ENCODE measurements at places on chromosomes 3 and 15.

- no peak for DNase-seq
These were observed 43.2 kb downstream of the ARHGEF26 start for GRCh38 chr3:154164387-154164786.

GRCh38 chr15:75842722-75843677 lies at the start of gene UBE2Q2:
Gene UBE2Q2 (plus strand): TSS chr15:75843447. CDS start chr15:75843667, 220 bp downstream.
- DNase-seq = peak; percentile 78

DNA sequence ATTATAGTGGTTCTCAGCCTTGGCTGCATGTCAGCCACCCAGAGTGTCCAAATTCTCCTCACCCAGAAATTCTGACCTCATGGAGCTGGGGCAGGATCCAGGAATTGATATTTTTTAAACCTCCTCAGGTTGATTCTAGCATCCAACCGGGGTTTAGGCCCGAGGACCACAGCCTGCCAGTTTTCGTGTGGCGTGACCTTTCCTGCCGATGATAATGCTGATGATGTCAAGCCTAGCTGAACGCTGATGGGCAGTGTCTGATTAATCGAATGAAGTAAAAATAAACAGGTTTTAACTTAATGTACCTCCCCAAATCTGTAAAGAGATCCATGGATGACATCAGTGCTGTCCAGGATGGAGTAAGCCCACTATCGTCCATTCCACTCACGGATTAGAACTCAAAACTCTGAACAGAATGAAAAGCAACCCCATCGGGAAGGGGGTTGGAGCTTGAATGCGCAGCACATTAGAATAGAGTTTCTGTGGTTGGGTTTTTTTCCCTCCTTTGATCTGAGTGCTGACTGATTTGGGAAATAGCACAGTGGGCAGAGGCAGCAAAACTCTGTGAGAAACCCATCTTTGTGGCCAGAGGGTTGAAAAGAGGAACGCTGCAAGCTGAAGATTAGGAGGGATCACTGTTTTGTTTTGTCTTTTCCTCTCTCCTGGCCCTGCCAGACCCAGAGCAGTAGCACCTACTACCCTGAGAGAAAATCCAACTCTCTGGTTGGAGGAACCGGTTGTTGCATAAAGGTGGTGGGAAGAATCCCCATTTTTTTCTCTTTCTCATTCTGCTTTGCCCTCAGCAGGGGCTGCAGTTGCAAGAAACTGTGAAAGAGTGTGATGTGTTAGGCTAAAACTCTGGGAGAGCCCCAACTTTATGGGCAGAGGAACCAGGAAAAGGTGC lies 153.9 kb downstream of the APBA2 start:
- no peak for DNase-seq

DNA sequence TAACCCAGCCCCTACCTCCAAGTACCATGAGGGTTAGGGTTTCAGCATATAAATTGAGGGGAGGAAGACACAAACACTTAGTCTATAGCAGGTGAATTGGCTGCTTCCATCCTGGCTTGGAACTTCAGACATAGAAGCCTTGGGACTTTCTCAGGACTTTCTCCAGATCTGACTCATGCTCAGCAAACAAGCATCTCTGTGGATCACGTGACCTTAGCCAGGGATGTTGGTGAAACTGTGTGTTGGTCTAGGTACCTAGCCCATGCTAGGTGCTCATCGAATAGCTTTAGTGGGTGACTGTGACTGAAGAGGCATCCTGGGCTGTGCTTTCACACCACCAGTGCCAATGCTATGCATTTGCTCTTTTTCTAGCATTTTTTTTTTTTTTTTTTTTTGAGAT lies 58.9 kb downstream of the CD47 start:
- no peak for DNase-seq

- no peak for DNase-seq
These were observed 33.0 kb upstream of the GNB5 start for GRCh38 chr15:52224211-52224610.

GRCh38 chr3:113556316-113556945 lies 24.1 kb downstream of the SIDT1 start:
- no peak for DNase-seq

- DNase-seq = no peak
These were observed 102.3 kb upstream of the GBE1 start for GRCh38 chr3:81863756-81864155.

DNA sequence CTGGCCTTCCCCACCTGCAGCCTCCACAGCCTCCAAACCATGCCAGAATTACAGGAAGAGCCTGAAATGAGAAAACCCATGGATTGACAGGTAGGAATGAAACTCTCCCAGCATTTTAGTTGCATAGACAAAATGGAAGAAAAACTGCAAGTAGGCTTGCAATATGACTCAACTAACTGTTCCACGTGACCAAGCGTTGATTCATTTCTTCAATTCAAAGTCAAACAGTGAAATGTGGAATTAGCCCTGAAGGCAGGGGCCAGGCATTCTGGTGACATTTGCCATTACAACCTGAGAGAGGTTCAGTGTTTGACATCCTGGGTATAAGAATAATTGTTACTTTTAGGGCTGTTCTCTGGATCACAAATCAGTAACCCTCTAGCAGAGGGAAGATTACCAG lies 676.5 kb upstream of the CFAP20DC start:
- DNase-seq = no peak

DNA sequence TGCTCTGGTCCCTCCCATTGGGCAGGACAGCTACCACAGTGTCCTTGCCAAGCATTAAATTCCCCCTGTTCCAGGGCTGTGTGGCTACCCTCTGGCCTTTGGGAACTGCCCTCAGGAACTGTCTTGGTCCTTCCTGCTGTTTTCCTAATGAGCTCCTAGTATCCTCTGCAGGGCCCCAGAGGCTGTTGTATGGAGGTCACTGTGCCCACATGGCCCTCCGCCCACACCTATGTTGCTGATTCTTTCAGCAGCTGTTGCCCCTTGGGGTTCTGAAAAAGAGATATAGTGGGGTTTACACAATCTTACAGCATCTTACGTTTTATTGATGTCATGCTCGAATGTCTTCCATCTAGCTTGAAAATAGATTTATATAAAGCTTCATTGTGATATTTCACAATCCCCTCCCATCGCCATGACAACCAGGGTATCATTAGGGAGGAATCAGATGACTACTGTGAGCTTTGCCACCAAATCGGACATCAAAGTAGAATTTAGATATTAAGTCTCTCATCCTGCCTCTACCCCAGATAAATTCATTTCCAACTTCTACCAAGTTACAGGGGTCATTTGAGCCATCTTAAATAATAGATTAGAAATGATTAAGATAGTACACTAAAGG lies 97.1 kb upstream of the NR2E3 start:
- no peak for DNase-seq

DNA sequence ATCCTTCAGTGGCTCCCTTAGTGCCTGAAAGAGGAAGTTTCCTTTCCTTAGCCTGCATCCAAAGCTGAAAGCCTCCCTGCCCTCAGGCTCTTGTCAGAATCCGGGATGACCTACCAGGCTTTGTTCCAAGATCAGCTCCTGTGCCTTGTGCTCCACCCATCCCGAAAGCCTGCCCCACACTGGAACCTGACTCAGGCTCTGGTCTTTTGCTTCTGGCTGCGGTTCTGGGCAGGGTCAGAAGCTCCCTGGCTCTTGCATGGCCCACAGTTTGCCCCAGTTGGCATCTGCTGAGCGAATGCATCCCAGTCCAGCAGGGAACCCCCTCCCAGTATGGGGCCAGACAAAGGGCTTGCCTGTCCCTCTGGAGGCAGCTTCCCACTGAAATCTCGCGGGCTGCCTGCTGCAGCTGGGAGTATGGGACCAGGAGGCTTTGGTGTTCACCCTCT lies 25.9 kb upstream of the KIF23 start:
- DNase-seq = no peak

- DNase-seq = no peak
These were observed 40.8 kb downstream of the CA12 start for GRCh38 chr15:63340878-63341277.

GRCh38 chr3:134312873-134313846 lies 61.1 kb downstream of the AMOTL2 start:
- peak; percentile 80 for DNase-seq

DNA sequence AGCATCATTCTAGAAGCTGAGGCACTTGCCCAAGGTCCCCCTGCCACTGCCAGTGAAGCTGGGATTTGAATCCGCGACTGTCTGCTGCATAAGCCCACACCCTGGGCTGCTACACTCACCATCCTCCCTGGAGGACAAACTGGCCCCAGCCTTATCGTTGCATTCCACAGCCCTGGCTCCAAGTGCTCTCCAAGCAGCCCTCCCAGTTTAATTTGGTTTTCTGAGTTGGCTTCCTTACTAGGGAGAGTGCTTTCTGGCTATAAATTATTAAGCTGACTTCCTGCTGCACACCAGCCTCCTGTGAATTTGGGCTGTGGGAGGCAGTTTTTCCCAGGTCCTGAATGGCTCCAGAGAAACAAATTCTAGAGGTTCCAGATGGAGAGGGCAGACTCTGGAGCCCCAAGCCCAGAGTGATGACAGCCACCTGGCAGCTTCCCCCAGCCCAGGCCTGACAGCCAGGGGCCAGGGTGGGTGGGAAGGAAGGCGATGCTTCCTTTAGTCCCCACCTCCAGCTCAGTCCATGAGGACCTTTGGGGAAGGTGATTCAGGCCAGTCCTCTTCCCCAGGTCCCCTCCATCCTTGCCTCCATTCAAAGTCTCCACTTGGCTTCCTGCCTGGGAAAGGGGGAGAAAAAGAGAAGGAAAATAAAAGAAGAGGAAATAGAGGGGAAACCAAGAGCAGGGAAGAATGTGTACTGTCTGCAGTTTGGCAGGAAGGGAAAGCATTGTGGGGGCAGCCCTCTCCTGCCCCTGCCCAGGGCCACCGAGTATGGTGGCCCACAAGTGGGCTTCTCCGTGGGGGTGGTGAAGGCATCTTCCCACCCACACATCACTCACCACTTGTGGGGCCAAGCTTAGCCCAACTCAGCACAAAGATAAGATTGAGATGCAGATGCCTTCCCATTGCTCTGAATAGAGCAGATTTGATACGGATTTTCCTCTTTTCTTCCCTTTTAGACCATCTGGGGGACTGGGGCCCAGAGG lies 69.6 kb downstream of the SEMA5B start:
- DNase-seq = peak; percentile 33

DNA sequence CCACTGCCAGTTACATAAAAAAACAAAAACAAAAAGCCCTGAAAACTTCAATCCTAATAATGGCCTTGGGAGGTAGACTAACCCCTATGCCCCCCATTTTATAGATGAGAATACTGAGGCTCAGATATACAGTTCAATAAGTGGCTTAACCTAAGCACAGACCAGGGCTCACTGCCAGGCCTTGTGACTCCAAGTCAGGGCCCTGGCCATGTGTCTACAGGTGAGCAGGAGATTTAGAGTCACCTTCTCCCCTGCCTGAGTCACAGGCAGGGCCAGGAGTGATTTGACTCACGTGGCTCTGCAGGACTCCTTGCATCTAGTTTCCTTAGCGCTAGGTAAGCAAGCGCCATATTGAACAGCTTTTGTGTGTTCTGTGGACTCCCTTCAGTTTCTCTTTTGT lies 98.6 kb upstream of the ETV5 start:
- no peak for DNase-seq

- DNase-seq = peak; percentile 69
These were observed 124.8 kb upstream of the LRIG1 start for GRCh38 chr3:66625505-66626216.

GRCh38 chr15:40063563-40064011 lies 24.6 kb upstream of the SRP14 start:
- DNase-seq = peak; percentile 69

DNA sequence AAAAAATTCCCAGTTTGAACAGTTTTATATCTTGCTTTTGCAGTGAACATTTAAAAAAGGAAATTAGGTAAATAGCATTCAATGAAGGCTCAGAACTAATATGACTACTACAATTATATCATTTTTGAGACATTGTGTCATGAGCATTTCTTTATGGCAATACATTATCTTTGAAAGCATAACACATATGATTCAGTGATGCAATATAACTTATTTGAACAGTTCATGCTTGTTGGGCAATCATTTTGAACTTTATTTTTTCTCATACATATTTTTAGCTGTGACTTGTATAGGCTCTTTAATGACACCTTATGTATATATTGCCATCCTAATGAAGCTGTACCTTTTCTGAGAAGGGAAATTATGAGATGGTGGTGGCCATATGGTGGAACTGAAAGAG lies 828.6 kb upstream of the NR2F2 start:
- DNase-seq = no peak

DNA sequence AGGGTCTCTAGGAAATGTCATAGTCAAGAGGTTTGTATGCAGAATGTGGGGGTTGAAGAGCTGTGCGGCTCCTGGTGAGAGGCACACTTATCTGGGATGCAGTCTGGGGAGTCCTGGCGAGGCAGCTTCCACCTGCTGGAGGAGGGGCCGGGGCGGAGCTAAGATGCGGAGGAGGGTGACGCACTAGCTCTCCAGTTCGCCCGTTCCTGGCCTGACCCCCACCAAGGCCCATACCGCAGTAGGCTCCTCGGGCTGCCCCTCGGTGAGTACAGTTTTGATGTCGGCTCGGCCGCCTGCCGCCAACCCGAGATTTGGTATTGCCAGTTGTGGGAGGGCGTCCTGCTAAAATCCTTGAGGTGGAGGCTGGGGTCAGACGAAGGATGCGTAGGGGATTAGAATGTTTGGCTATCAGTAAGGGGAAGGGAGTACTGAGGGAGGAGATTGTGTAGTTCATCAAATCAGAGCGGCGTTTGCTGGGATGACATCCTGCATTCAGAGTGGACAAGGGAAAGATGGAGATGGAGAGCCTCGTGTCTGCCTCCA lies at the start of gene SCG5:
TSS of gene SCG5 (plus strand) at position 194 of the 543 bp plus-strand sequence. CDS start 1,883 bp downstream, outside the sequence.
- DNase-seq = peak; percentile 23

- no peak for DNase-seq
These were observed 26.2 kb downstream of the ALDH1A2 start for GRCh38 chr15:58039079-58040035.

GRCh38 chr3:31234145-31234544 lies 298.6 kb upstream of the STT3B start:
- no peak for DNase-seq
